ENCODE measurements at places on chromosomes 6 and 20.

DNA sequence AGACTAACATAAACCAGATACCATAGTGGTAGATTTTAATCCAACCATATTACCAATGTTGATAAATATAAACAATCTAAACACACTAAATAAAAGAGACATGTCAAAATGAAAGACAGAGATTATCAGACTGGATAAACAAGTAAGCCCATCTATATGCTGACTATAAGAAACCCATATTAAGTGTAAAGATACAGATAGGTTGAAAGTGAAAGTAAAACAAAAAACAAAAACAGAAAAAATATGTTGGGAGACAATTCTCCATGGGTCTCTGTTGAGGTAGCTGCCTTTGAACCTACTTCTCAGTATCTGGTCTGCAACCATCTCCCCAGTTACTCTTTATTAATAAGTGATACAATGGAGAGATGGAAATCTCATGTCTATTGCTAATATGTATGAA, 21.2 kb downstream of the REV3L start:
- DNase-seq = no peak

- no peak for DNase-seq
These were observed 9.8 kb downstream of the GTSF1L start for GRCh38 chr20:43716757-43717615.

DNA sequence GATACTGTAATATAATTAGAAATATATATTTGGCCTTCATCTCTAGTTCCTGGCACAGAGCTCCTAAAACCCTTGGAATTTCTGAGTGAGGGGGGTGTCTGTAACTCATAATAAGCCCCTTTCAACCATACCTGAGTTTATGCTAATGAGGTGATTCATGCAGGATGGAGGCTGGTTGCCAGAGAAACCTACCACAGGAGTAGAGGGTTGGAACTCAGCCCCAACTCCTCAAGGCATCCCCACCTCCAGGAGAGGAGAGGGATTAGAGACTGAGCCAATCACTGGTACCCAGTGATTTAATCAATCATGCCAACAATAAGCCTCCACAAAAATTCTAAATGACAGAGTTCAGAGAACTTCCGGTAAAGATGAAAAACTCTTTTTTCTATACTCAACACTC, 17.5 kb downstream of the UQCC1 start:
- no peak for DNase-seq

DNA sequence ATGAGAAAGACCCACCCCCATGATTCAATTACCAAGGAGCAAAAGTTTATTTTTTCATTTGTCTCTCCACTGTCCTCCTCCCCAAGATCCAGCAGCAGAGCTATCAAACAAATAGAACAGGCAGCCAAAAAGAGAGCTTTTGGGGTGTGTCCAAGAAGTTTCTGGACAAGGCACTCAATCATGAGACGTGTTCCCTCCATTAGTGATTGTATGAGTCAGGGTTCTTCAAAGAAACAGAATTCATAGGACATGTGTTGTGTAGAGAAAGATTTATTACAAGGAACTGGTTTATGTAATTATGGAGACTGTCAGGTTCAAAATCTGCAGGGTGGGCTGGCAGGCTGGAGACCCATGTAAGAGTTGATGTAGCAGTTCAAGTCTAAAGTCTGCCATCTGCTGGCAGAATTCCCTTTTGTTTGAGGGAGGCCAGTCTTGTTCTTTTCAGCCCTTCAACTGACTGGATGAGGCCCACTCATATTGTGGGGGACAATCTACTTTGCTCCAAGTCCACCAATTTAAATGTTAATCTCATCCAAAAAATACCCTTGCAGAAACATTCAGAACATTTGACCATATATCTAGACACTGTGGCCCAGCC, 248.1 kb upstream of the OPRM1 start:
- no peak for DNase-seq

DNA sequence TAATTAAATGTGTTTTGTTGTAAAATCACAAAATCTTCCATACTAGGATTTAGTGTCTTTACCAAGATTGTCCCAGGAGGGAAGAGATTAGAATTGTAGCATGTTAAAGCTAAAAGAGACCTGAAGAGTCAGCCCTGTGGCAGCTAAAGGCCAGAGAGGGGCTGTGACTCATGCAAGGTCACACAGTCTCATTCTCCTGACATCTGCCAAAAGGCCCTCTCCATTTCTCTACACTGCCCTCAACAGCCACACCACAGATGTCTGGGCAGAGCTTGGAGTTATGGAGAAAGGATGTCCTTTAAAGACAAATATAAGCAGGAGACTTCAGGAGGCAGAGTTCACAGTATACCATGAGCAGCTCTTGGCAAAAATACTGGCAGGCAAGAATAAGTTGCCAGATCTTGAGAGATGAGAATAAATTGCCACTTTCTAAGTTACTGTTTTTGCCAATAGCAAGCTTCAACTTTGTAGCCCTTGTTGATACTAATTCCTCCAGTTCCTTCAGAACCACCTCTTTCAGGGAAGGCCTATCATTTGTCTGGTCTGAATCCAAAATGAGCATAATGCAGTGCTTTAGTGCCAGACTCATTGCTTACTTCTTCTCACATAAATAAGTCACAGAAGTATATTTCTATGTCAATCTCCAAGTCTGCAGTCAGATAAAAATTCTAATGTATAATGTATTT, 41.7 kb downstream of the AKIRIN2 start:
- DNase-seq = no peak

GRCh38 chr20:24721891-24722568, 227.0 kb upstream of the CST7 start:
- no peak for DNase-seq

GRCh38 chr6:86192123-86192522, 549.4 kb upstream of the SYNCRIP start:
- DNase-seq = peak; percentile 6

GRCh38 chr6:56593801-56594318, 48.8 kb downstream of the DST start:
- DNase-seq = no peak

- DNase-seq = no peak
These were observed 94.0 kb downstream of the AHI1 start for GRCh38 chr6:135403584-135403983.

DNA sequence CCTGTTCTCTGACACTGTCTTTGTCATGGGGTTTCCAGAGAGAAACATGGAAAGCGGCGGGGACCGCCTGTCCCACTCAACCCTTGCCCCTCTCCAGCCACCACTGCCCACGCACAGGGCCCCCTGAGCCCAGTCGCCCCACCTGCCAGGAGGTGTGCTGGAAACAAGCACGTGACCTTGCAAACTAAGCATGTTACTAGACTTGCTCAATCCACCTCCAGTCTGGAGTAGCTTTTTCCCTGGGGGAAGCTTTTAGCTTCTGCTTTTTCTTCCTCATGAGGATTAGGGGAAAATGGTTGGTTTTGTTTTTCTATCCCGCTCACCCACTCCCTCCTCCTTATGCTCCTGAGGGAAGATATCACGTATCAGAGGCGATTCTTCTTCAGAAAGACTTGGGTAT, 105.7 kb downstream of the PLEKHG1 start:
- DNase-seq = no peak

DNA sequence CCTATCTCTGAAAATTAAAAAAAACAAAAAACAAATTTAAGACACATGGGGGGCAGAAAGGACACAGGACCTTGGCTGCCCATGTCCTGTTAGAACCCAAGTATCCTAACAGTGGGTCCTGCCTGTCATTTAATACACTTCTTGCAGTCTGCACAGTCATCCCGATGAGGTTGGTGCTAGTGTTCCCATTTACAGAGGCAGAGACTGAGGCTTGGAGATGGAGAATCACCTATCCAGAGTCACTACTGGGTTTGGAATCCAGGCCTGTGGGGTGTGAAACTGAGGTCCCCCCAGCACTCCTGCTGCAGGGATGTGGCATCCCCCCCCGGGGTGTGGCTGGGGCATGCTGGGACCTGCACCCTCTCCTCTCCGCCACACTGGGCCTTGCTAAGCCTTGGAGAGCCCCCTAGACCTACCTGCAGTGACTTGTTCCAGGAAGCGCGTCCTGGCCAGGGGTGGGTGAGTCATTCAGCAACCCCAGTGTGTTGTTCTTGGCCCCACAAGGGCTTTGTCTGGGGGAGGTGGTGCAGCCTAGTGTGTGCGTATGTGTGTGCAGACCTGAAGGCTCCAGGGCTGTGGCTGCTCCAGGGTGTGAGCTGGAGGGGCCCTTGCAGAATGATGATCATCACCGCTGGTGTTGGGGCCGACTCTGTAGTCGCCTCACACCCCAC, 49.7 kb downstream of the BCAS4 start:
- no peak for DNase-seq

DNA sequence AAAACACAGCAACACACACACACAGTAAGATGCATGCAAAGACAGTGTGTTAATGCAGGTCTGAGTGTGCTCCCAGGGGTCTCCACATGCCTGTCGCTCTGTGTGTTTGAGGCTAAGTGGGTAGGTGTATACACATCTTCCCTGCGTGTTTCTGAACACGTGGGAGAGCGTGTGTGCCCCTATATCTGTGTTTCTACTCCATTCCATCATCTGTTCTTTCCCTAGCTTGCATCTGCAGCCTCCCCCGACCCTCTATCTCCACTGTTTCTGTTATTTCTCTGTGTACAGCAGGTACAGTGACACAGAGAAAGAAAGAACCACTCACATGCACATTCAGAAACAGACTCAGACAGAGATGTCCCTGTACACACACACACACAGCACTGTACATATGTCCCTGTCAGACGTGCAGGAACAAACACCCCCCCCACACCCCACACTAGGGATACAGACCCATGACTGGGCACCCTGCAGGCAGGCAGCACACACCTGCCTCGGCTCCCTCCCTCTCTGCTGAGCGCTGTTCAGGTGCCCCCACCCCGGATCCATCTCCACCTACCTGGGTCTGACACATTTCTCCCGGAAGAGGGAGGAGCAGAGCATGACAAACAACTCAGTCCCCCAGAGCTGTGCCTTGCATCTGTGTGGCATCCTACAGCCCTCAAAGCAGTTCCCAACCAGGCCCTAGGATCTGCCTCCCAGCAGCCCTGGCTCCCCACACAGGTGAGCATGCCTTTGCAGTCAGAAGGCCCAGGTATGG, 27.6 kb downstream of the KCNK15 start:
- no peak for DNase-seq

DNA sequence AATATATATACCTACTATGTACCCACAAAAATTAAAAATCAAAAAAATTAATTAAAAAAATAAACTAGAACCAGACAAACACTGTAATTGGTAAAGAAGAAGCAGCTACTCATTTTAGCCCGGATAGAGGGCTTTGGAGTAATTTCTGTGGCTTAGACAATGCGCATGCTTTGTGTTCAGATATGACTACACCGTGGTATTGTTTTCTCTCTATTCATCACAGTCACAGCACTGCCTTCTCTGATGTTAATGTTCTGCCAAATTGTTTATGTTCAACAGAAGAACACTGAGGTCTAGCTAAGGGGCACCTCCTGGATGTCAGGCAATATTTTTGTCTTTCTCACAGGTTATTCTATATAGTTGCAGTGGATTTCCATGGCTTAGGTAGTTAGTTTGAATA, 77.5 kb upstream of the GJE1 start:
- no peak for DNase-seq

DNA sequence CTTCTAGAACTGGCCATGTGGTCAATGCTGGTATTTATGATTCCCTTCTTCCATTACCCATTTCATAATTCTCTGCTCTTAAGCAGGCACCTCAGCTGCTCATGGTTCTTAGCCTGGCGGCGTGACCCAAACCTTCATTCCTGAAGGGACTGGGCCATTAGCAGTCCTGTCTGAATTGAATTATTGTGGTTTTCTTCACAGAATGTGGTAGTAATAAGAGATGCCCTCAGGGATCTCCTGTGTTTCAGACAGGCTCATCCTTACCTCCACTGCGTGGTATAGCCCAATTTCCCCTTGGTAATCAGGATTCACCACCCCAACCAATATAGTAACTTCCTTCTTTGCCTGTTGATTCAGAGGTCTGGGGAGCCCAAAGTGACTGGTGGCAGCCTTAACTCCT, 37.6 kb downstream of the PKIB start:
- DNase-seq = no peak

GRCh38 chr20:16551607-16552006, 21.6 kb downstream of the KIF16B start:
- no peak for DNase-seq

DNA sequence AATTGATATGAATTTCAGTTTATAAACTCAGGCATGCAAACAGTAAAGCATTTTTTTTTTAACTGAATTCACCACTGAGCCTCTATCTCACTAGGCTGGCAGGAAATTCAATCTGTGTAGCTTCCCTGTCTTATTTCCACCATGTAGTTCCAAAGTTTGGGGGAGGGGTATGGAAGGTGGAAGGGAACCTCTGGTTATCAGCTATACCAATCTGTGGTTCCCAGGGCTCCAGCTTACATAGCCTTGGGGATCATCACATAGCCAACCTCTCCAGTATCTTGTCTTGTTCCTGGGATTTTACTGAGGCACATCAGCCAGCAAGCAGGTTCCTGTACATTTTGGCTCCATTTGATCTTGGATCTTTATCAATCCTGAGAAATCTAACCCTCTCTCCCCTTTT, 15.6 kb downstream of the RAD21L1 start:
- no peak for DNase-seq

DNA sequence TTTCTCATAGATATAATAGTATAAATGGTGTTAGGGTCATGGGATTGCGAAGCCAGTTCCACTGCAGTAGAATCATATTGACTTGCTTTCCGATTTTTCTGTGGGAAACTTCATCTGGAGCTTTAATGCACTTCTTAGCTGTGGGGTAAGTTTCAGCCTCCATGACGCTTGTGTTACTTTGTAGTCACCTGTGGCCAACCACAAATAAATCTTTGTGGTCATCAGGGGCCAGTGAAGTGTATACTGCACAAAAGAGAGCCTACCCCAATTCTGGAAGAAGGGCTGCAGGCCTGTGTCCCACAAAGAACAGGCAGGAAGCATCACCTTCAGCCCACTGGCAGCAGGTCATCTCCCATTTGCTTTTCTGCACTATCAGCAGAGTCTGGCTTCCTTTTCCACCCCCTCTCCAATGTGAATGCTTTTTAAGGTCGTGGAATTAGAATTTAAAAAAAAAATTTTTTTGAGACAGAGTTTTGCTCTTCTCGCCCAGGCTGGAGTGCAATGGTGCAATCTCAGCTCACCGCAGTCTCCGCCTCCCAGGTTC, 32.0 kb downstream of the MTHFD1L start:
- no peak for DNase-seq

- DNase-seq = no peak
These were observed 29.0 kb downstream of the PCK1 start for GRCh38 chr20:57589728-57590484.

DNA sequence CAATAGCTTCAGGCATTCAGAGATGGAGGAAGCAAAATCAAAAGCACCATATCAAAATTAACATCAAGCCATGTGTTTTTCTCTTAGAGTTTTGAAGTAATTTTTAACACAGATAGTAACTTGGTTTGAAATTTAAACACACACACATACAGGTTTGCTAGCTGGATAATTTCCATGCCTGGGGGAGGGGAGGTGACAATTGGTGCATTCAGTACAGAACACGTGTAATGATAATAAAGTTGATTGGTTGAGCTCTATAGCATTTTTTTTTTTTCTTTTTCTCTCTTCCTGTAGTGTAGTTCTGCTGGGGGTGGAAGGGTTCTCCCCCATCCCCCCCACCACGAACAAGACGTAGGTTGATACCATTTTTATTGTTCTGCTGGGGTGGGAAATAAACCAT, 564.8 kb downstream of the LMBRD1 start:
- no peak for DNase-seq
